ENCODE measurements at places on chromosomes 7 and 10. TPM values are rescaled to one million over a fixed set of nuclear protein-coding genes. Genes with fewer than 3 reads are reported as not detected.

The RAPGEF5 gene
- 99.1 TPM for total RNA-seq

- no peak for DNase-seq
These were observed 83.6 kb upstream of the CHCHD3 start for GRCh38 chr7:133165529-133165928.

The POMZP3 gene
- 3.0 TPM for total RNA-seq

GRCh38 chr10:12980713-12981306 is 20.7 kb downstream of the CCDC3 start:
- no peak for DNase-seq

GRCh38 chr7:143374561-143374960 is 6.6 kb upstream of the ZYX start:
- DNase-seq, result no peak
